ENCODE measurements at places on chromosomes 11 and 22.
A peak's percentile ranks its signal among the peaks of the same experiment; 100 is the strongest.

GRCh38 chr11:18229501-18229900, 7.1 kb downstream of the SAA4 start:
- no peak for DNase-seq

DNA sequence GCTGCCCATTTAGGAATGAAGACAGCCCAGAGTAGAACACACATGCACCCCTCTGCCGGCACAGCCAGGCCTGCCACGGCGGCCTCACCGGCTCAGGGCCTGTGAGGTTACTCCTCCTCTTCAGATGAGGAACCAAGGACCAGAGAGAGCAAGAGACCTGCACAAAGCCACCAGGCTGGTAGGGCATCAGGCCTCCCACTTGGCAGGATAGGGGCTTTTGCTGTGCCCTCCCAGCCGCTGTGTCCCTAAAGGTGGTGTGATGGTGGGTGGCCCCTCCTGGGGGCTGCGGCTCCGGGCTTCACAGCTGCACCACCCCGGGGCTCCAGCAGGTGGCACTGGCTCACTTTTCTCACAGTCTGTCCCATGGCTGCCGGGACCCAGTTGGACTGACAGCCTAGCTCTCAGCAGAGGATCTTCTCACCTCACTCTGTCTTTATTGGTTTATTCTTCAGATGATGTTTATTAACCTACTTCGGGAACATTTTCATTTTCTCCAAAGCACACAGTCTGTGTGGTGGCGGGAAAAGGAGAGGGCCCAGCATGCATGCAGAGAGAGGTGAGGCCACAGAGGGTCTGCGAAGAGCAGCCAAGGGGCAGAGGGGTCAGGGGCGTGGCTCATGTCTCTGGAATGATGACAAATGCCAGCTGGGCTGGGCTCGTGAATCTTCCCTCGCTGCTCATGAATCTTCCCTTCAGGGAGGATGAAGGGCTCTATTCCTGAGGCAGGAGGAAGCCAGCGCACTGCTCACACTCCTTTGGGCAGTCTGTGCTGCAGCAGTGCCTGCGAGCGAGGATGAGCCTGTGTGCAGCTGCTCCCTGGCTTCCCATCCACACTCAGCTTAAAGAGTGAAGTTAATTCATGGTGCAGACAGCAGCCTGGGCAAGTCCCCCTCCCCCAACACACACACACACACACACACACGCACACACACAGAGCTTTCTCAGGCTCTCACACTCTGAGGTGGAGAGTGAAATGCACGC, 101.1 kb upstream of the PITPNB start:
- peak; percentile 55 for DNase-seq

GRCh38 chr22:24953384-24954113, 1.0 kb downstream of the KIAA1671 start:
- DNase-seq: no peak

- no peak for DNase-seq
Measured at GRCh38 chr22:23742505-23743264, 8.2 kb downstream of the ZNF70 start.

DNA sequence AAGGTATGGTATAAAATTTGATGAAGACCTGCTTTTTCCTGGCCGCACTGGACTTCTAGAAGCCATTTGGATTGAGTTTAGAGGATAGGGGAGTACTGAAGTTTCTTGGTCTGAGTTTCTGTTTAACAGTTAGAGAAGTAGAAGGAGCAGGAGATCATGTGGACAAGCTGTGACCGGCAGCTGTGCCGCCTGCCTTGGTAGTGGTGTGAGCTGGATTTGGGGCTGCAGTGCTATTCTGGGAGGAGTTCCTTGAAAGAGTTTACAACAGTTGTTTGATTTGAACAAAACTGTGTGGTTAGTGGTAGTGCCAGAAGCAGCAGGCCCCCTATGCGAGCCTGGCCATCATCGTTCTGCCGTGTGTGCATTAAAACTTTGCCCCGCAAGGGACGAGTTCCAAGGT, 105.2 kb downstream of the PDHX start:
- no peak for DNase-seq

- DNase-seq: no peak
Measured at GRCh38 chr11:848380-848931, 5.8 kb downstream of the TSPAN4 start.

DNA sequence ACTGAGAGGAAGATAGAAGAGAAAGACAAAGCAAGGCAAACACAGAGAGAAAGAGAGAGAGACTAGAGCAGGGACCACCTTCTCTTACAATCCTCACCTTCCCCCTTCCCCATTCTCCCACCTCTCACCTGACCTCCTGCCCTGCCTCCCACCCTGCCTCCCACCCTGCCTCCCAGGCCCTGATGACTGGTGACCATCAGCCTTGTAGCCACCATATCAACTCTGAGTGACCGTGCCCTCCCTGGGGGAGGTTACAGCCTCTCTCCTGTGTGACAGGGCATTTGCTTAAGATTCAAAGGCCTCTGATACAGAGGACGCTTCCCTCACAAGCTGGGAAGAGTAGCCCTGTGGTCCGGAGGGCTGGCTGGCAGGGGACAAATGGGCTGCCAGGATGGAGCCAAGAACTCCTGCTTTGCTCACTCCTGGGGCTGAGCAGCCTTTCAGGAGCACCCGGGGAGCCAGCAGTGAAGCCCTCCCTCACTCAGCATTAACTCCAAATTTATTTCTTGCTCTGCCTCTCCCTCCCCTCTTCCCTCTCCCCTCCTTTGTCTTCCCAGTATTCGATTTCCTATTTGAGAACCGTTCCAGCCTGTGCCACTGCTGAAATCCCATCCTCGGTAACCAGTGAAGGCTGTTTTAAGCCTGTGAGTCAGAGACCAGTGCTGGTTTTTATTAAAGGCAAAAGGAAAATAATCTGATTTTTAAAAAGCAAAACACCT, 125.2 kb upstream of the SYT13 start:
- no peak for DNase-seq

GRCh38 chr11:86120807-86121206, 51.9 kb upstream of the PICALM start:
- no peak for DNase-seq

- DNase-seq: peak; percentile 90
Measured at GRCh38 chr22:39528681-39529486, 3.7 kb downstream of the RPS19BP1 start.

DNA sequence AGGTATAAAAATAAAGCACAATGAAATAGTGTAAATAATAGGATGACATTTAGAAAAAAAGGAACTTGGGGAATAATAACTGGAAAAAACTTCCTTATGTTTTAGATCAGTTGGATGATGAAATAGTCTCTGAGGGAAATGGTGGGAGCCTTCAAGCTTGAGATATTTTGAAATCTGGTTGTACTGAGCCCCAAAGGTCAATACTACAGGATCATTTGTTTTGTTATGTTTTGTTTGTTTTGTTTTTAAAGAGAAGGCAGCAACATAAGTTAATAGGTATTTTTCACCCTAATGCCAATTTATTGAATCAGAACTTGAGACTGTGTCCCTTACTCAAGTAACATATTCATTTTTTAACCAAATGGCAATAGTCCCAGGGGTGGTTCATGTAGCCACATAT, 393.1 kb downstream of the ETS1 start:
- no peak for DNase-seq

DNA sequence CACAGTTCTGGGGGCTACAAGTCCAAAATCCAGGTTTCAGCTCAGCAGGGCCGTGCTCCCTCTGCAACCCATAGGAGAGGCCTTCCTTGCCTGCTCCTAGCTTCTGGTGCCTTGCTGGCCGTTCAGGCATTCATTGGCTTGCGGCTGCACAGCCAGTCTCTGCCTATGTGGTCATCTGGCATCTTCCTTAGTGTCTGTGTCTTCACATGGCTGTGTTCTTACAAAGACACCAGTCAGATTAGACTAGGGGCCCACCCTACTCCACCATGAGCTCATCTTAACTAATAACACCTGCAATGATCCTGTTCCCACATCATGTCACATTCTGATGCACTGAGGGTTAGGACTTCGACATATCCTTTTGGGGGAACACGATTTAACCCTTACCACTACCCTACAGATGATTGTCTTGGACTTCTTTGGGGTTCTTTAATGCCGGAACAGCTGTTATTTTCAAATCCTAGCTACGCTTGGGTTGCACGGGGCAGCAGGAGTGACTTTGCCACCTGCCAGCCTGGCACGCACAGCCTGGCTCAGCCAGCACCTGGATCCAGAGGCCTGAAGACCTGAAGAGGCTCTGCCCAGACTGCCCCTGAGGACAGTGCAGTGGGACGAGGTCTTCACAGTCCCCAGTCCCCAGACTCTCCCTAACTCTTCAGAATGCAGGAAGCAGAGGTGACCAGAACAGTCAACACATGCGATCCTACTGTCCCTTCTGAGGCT, 7.7 kb upstream of the NEAT1 start:
- no peak for DNase-seq

GRCh38 chr11:63840356-63841060, 1.6 kb downstream of the MARK2 start:
- no peak for DNase-seq

DNA sequence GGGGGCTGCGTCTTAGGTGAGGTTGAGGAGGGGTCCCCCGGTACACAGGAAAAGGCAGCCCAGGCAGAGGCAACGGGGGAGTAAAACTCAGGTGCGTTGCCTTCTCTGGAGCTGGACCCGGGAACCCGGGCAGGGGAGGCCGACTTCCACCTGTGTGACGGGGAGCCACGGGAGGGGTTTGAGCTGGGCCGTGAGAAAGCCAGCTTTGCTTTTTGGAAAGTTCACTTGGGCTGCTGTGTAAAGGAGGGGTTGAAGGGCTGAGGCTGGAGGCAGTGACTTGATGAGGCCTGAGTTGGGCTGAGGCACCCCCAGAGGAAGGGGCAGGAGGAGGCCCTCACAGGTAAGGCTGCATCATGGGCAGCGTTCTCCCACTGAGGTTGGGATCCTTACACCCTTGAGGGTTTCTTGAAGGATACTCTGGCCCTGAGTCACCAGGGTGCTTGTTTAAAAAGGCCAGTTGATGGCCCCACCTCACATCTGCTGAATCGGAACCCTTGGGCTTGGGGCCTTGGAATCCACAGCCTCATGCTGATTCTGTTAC, 47.2 kb downstream of the CHRDL2 start:
- no peak for DNase-seq

GRCh38 chr11:15770798-15771414, 585.4 kb downstream of the SOX6 start:
- no peak for DNase-seq

DNA sequence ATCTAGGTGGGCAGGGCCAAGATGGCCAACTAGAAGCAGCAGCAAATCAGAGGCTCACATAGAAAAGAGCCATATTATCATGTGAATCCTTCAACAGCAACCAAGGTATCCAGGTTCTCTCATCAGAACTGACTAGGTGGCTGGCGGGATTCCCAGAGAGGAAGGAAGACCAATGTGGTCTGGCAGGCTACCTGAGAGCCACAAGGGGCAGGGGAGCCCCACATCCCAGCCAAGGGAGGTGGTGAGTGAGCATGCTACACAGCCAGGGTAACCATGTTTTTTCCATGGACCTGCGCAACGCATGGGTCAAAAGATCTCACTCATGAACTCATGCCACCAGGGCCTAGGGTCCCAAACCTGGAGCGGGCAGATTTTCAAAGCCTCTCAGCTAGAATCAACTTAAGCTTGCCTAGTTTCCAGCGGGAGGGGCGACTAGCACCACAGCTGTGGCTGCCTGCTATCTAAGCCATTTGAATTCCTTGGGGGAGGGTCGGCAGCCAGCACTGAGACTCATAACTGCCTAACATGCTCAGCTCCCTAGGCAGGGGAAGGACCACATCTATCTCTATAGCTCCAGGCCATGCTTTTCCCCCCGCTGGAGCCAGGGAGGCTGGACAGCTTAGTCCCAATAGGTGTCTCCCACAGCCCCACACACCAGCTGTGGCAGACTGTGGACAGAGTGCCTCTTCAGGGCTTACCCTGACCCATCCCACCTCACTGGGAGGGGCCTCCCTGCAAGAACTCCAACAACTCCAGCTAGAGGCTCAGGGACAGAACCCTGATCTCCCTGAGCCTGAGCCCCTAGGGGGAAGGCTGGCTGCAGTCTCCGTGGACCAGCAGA, 28.7 kb upstream of the CASP12 start:
- no peak for DNase-seq

DNA sequence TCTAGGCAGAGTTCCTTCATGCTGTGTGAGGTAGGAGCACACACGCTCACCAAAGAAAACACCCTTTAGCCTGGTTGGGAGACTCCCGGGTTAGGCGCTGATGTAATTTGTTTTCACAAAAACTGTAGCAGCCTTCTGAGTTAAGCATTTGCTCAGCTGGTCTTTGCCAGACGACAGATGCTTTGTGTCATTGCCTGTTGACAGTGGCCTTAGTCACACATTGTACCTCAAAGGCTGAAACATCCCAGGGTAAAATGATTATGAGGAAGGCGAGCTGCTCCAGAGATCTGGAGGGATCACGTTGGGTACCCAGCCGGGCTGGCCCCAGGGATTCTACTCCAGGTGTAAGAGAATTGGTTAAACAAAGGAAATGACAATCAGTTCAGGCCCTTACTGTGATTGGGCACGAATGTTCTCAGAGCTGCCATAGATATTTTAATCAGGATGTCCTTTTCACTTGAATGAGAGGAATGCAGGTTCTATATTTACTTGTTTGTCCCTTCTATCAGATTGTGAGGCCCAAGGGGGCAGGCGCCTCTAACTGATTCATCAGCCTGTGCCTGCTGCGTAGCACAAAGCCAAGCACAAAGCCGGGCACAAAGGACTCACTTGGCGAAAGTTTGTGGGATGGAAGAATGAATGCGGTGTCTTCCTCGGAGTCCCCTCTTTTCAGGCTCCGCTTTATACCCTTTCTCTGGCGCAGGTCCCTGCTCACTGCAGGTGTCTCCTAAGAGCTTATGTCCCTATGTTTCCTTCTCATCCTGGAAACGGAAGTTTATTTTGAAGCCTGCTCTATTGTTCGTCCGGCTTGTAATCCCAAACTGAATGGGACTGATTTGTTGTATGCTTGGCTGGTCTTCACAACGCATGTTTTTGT, 47.1 kb downstream of the ADM start:
- DNase-seq: peak; percentile 79

DNA sequence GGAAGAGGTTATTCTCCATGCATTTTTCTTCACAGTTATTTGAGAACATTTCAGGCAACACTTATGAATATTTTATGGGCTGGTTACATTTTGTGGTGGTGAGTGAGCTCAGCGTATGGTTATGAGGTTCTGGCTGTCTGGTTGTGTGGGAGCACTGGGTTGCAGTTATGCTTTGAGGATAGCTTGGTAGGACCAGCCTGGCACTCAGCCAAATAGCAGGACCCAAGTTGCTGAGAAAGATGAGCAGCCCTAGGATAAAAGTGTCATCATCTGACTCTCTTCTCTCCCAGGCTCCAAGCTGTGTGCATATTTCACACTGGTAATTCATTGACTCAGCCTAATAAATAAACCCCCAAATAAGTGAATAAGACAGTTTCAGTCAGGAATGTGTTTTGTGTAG, 8.1 kb upstream of the SRSF8 start:
- no peak for DNase-seq

- no peak for DNase-seq
Measured at GRCh38 chr22:39382410-39382809, 17.2 kb upstream of the TAB1 start.

- no peak for DNase-seq
Measured at GRCh38 chr11:111944139-111944538, 7.0 kb downstream of the DIXDC1 start.

- peak; percentile 57 for DNase-seq
Measured at GRCh38 chr11:130449996-130450769, 1.7 kb downstream of the ADAMTS15 start.

GRCh38 chr11:25659706-25660105, 672.2 kb upstream of the ANO3 start:
- DNase-seq: no peak

GRCh38 chr11:129950101-129951091, 52.2 kb downstream of the PRDM10 start:
- DNase-seq: no peak

- no peak for DNase-seq
Measured at GRCh38 chr11:36750349-36750748, 152.3 kb upstream of the RAG2 start.

GRCh38 chr11:32820497-32820896, 9.2 kb upstream of the PRRG4 start:
- no peak for DNase-seq

GRCh38 chr11:65941720-65942310, 3.5 kb upstream of the TSGA10IP start:
- DNase-seq: no peak
